ENCODE measurements at places on chromosomes 7 and 10. TPM values are rescaled to one million over a fixed set of nuclear protein-coding genes. Genes with fewer than 3 reads are reported as not detected.

The NRG3 gene
- total RNA-seq: 0.16 TPM

The LRMDA gene
- total RNA-seq: 4.5 TPM

The OR2A1 gene
- not detected for total RNA-seq

The DNAAF5 gene
- total RNA-seq: 45.6 TPM

The CALML3 gene
- not detected for total RNA-seq

The TMEM176A gene
- total RNA-seq: not detected

The PNLIPRP1 gene
- not detected for total RNA-seq

The AKR1B15 gene
- total RNA-seq: not detected

The GPR85 gene
- 0.83 TPM for total RNA-seq

The ACTR3C gene
- not detected for total RNA-seq

The MRLN gene
- not detected for total RNA-seq

The SFTPA1 gene
- not detected for total RNA-seq

The DKK1 gene
- total RNA-seq: 35.2 TPM

The CALD1 gene
- 54.4 TPM for total RNA-seq

The C10orf62 gene
- total RNA-seq: 0.56 TPM

The C10orf67 gene
- total RNA-seq: not detected

The BTBD16 gene
- 0.11 TPM for total RNA-seq

The PARD3 gene
- total RNA-seq: 43.1 TPM

The ZC3HAV1 gene
- 22.4 TPM for total RNA-seq
